ENCODE measurements at places on chromosomes 6 and 20.

DNA sequence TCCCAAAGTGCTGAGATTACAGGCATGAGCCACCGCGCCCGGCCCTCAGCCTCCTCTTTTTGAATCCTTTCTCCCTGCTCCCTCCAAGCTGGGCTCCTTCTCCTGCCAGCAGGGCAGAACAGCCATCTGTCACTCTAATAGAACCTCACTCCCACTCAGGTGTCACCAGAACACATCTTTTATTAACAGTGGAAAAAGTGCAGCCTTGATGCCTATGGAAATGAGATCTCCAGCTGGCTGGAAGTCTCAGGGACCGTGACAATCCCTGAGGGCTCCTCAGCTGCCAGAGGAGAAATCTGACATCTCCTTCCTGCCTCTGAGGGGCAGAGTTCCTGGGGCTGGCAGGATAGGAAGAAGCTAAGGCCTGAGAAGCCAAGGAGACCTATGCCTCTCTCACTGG, 28.0 kb downstream of the TMC2 start:
- no peak for DNase-seq

GRCh38 chr6:22362361-22362760, 65.5 kb upstream of the PRL start:
- DNase-seq, result no peak

GRCh38 chr20:31751126-31751525, 12.0 kb downstream of the TPX2 start:
- no peak for DNase-seq

DNA sequence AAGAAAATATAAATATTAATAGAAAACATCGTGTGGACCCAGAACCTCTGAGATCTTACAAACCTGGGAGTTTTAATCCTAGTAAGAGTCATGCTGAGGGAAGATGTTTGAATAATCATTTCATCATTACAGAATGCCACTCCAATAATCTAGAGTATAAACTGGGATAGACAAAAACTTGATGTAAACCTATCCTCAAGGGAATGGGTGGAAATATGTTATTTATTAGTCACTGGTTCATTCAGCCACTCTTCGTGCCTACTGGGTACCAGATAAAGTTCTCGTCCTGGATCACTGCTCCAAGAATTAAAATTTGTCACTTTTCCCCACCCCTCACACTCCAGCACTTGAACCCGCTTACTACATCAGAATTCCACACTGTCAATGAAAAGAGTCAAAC, 7.7 kb downstream of the HLA-B start:
- no peak for DNase-seq

GRCh38 chr6:156174031-156174890, 602.9 kb upstream of the ARID1B start:
- no peak for DNase-seq

DNA sequence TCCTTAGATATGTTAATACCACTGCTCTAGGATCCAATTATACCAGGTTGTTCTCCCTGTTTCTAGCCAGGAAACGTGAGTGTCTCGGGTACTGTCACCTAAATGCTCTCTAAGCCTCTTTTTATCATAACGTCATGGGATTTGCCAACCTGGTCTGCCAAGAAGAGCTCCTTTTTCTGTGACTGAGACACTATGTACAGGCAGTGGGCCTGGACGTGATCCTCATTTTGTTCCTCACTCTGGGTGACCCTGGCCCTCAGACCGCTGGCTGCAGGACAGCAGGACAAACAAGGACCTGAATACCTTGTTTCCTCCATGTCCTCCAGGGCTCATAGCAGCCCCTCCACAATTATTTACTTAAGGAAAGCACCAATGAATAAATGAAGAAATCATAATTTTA, 69.1 kb downstream of the CD164 start:
- DNase-seq, result no peak

GRCh38 chr6:134746140-134746539, 203.8 kb downstream of the ALDH8A1 start:
- DNase-seq, result no peak

- DNase-seq, result no peak
Measured at GRCh38 chr6:62042429-62042828, 243.6 kb downstream of the KHDRBS2 start.

- DNase-seq, result no peak
Measured at GRCh38 chr20:8076306-8077136, 55.5 kb upstream of the PLCB1 start.

- no peak for DNase-seq
Measured at GRCh38 chr6:133306931-133307330, 65.8 kb downstream of the EYA4 start.
